ENCODE measurements at places on chromosomes 3 and 15.

- DNase-seq, result no peak
These were observed 147.9 kb upstream of the DPH6 start for GRCh38 chr15:35693886-35694285.

DNA sequence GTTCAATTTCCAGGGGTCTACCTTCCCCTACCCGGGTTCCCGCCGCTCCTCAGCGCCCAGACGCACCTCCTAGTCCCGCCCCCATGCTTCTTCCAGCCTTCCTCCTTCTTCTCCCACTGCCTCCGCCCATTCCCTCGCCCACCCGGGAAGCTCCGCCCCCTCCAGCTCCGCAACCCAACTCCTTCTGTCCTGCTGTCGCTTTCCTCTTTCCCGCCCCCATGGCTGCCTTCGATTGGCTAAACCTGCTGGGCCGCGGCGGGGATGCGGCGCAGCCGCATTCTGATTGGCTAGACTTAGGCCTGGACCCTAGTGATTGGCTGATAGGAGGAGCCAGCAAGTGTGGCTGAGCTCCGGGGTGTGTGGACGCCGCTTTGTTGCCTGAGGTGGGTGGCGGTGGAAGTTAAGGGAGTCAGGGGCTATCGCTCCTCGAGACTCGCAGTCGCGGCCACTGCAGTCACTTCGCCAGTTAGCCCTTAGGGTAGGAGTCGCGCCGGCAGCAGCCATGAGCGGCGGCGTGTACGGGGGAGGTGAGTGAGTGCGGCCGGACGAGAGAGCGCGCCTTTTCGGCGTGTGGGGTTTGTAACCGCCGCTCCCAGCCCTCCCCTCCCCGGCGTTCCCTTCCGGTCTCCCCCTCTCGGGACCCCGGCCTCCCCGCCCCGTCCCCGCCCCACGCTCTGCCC lies at the start of gene ACTL6A:
TSS of gene ACTL6A (plus strand) at position 336 of the 680 bp plus-strand sequence. CDS start at position 503, 167 bp downstream.
- DNase-seq, result peak; percentile 98

DNA sequence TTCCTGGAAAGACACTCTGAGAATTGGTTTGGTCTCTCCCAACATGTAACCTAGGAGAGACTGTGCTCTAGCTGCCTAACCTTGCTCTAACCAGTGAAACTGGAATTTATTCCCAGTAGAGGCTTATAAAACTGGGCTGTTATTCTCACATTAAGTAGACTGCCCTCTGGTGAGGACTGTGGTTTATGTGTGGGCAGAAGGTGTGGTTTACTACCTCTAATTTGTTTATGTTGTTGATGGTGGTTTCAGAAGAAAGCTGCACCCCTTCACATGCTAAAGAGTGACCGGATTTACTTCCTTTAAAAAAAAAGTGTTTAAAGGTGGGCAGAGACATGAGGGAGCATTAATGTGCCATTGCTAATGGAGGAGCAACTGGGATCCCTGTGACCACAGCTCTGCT lies 273.2 kb downstream of the MECOM start:
- DNase-seq, result no peak

GRCh38 chr3:98733053-98733811 lies 29.9 kb upstream of the ST3GAL6 start:
- peak; percentile 44 for DNase-seq

DNA sequence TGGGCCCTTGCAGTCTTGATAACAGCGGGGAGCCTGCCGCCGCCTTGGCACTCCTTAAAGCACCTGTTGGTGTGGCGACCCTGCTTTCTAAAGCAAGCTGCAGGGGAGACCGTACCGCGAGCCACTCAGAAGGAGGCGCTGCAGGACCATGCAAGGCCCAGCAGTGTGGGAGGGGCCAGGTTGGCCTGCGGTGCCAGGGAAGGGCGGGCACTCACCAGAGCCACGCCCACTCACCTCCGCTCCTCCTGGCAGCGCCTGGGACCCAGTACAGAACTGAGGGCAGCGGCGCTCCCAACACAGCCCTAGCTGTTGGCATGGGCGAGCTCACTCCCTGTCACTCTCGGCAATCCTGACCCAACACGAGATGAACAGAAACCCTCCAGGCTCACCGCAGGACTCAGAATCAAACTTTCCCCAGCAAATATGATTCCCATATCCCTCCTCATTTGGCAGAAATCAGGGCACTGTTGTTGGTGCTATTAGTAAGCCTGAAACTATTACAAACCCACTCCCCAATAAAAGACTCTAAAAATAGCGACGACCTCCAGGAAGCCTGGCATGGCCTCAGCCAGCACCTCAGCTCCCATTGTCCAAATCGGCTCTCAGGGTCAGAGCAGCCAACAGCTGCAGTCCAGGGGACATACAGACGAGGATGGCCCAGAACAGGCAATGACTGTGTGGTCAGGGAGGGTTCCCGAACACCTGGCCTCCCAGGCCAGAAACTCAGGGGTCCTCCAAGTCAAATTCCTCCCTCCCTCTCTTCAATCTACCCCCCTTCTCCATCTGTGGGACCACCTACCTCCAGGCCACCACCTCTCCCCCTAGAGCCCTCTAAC lies 77.2 kb downstream of the TBC1D2B start:
- DNase-seq, result peak; percentile 77

- no peak for DNase-seq
These were observed 77.3 kb upstream of the CGNL1 start for GRCh38 chr15:57298843-57299550.

- no peak for DNase-seq
These were observed 331.0 kb upstream of the LRRFIP2 start for GRCh38 chr3:37505415-37505814.

- DNase-seq, result no peak
These were observed 50.7 kb upstream of the RAD18 start for GRCh38 chr3:9013782-9014563.

DNA sequence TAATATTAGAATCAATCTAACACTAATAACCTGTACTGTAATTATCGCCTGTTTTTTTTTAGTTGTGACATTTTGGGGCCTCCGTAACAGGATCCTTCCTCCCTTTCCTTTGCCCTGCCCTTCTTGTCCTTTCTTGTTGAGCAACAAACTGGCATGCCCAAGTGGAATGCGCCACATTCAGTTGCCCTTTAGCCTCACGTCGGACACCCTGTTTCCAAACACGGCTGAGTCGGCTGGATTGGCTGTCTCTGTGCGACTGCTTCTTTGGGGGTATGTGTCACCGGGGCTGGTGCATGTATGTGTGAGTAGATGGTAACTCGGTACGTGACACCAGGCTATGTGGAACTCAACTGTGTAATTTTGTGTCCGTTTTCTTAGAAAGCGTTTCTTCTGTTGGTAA lies 24.1 kb downstream of the TRAK1 start:
- no peak for DNase-seq
